Smooth muscle cell of the brain vasculature (primary cell): ENCODE measurements at places on chromosomes 4 and X.
A peak's percentile ranks its signal among the peaks of the same experiment; 100 is the strongest.

GRCh38 chr4:118285931-118286330 is 66.9 kb downstream of the PRSS12 start:
- DNase-seq: no peak

DNA sequence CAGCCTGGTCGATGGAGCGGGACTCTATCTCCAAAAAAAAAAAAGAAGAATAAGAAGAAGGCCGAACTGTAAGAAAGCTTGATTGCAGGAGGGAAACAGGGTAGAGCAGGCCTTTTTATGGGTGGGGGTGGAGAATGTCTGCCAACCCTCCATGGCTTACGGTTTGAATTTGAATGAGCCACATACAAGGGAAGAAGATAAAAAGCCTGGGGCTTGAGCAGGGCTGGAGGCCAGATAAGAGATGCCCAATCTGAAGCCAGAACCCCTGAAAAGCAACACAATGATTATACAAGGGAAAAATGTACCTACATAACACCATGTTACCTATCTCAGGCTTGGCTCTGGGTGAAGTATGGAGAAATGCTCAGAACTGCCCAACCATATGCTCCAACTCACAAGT is 57.3 kb upstream of the TRIM2 start:
- no peak for DNase-seq

DNA sequence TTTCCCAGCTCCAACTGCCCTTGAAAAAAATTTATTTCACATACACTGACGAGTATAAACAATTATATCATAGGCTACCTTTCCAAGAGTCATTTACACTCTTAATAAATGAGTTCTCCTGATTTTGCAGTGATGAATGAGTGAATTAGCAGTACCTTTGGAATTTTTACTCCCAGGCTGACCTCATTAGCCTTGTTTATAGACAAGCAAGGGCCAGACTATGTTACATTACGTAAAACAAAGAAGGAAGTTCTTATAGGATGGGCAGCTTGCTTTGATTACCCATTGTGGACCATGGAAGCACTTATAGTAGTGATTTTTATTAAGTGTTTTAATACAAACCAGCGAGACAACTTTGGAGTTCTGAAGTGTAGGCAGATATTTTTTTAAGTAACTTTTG is 112.9 kb upstream of the C1QTNF7 start:
- no peak for DNase-seq

DNA sequence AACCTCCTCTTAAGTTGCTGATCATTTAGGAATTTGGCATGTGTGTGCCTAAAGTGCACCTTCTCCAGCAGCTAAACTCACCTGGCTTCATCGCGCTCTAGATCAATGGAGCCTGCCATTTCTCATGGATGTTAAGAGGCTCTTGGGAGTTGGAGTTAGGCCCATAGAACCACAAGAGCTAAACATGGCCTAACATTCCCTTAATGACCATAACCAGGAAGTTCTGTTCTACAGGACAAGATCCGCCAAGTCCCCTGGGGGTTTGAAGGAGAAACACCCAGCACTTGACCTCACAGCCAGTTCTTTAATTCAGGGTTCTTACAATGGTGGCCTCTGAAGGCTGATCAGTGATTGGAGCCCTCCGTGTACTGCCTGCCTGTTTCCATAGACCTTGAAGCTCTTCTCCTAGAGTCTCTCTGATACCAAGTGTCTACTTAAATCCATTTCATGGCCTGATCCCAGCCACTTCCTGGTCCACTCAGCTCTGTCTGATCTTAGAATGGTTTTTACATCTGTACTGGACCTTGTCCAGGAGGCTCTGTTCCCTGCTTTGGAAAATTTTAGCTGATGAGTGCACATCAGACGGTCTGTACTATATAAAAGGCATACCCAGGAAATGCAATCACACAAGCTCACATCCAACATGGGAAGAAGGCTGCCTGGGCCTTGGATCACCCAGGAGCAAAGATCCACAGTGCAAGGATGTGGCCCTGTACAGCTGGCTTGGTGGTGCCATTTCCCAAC is 45.1 kb downstream of the RPS3A start:
- no peak for DNase-seq

GRCh38 chrX:25523574-25524540 is 508.1 kb upstream of the ARX start:
- DNase-seq: no peak

GRCh38 chrX:77087529-77088169 is 359.5 kb upstream of the FGF16 start:
- peak; percentile 59 for DNase-seq

- no peak for DNase-seq
These were observed 9.0 kb downstream of the CC2D2A start for GRCh38 chr4:15478724-15479088.

GRCh38 chr4:107094332-107094731 is 58.2 kb upstream of the DKK2 start:
- DNase-seq: peak; percentile 15

GRCh38 chr4:94758141-94758699 is 465 bp downstream of the BMPR1B start:
- DNase-seq: no peak

GRCh38 chr4:25092139-25092538 is 61.4 kb upstream of the LGI2 start:
- DNase-seq: no peak

- DNase-seq: no peak
These were observed 240.0 kb downstream of the ARAP2 start for GRCh38 chr4:36004204-36004851.

DNA sequence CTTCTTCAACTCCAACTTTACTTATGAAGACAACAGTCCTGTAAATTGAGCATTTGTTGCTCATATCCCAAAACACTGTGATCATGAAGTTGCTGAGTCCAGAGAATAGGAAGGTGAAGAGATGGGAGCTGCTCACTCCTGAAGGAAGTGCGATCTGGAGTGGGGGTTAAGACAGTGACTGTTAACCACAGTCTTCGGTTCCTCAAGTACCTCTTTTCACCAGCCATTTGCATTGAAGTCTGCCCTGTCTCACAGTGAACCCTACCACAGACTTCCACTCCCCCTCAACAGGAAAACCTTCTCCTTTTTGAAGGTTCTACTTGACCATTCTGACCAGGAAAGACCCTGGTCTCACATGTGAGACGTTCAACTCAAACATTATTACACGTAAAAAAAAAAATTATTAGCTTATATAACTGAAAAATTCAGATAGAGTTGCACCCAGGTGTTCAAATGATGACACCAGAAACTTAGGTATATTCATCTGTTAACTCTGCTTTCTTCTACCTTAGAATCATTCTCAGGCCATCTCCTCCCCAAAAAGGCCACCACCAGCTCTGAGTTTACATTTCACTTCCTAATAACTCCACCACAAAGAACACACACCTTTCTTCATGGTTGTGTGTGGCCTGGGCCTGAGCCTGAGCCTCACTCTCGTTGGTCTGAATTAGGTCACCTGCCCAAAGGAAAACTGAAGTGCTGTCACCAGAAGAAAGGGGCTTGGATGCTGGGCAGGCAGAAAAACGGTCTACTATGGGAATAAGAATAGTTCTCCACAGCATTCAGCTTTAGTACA is 199.2 kb downstream of the DCTD start:
- DNase-seq: no peak

DNA sequence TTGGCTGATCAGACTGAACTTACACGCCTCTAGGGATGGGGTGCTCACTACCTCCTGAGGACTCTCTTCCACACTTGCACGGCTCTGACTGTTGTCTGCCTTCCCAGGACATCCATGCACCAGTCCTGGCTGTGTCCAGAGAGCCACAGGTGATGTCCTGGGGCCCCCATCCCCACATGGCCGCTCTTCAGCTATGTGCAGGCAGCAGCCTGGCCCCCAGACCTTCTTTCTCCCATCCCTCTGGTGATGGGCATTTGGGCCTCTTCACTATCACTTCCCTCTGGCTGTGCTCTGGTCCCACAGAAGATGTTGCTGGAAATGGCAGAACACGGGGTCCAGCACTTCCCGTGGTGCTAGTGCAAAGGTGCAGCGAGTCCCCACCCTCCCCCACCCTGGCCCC is 40.9 kb upstream of the HMX1 start:
- no peak for DNase-seq

DNA sequence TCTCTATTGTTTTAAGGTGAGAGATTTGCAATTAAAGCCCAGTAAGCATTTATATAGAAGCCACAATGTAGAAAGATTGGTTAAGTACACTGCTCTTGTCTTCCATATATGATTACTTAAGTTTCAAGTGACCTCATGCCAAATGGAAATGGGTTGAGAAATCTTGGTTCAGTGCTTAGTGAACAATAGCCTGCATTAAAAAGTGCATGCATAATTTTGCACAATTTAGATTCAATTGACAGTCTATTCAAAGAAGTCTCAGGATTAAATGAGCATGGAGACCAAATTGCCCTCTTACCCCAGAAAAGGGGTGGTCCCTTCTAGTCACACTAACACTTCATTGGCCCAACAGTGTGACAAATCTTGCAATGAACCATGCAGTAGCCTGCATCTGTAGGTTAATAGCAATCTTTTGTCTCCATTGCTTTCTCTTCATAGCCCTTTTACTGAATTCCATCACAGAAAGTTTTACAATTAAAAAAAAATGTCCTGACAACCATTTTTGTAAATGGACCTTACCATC is 93.6 kb downstream of the HHIP start:
- no peak for DNase-seq

- no peak for DNase-seq
These were observed 86.0 kb upstream of the AFAP1 start for GRCh38 chr4:8025668-8026067.

- no peak for DNase-seq
These were observed 14.7 kb upstream of the AMBN start for GRCh38 chr4:70577220-70577927.

GRCh38 chr4:155522201-155522600 is 144.4 kb upstream of the GUCY1A1 start:
- no peak for DNase-seq

DNA sequence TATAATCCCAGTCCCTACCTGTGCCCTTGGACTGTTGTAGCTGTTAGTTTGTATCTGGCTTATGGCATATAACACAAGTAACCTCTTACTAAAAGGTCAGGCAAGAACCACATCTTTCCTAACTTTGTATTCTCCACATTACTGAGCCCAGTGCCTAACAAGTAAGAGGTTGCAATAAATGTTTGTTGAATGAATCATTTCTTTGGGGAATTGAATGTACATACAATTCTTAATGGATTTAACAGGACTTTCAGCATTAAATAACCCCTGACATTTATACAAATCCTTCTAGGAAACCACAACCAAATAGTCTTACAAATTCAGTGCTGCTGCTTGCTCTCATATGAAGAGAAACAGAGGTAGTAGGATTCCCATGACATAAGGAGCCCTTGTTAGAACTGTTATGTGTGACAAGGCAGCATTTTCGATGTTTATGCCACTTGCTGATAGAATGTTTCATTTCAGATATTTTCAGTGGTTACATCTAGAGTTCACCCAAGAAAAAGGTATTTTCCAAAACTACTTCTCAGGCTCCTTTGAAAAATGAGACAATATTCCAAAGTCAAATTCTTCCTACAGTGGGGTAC is 62.0 kb downstream of the MBNL3 start:
- no peak for DNase-seq

DNA sequence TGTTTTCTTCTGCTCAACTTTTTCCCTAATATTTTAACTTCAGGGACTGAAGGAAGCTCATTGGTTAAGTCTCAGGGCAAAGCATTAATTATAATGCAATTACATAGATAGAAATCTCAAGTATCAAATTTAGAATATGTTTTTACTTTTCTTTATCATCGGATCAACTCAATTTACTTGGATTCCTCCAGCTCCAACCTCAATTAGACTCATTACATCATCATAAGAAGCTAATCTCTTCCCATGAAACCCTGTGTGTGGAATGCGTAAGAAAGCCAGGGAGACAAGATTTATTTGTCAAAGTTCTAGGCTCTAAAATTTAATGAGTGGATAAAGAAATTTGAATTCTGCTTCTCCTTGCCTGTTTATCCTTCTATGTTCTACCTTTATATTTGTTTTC is 918.4 kb downstream of the ADGRL3 start:
- no peak for DNase-seq

DNA sequence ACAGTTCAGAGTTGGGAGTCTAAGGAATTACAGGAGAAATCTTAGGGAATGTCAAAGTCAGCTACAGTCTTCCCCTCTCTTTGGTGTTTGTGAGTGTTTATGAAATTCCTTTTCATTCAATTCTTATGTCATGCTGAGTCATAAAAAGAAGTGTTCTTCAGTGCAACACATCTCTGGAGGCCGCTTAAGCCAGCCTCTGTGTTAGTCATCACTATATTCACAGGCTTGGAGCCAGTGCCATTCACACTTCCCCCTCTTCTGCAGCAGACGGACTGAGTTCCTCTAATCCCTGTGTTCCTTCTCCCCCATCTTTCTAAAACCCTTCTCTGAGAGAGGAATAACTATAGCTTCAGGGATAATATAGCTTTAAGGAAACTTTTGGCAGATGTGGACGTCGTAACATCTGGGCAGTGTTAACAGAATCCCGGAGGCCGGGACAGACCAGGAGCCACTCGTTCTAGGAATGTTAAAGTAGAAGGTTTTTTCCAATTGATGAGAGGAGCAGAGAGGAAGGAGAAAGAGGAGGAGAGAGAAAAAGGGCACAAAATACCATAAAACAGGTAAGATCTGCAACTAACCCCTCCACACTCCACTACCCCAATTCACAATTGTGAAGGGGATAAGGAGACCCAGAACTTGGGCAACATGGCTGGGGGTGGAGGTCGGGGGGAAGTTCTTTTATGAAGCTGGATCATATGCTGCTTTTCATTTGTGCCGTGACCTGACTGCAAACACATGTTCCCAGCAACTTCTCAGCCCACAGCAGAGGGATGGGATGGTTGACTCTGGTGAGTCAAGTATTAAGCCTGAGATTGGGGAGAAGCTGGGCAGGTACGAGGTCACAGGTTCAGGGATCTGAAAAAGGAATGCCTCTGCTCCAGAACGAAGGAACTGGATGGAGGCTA is at the start of gene SRPX2:
SRPX2 (plus strand) TSS at position 244 of the 905 bp plus-strand sequence. CDS start 2,124 bp downstream, outside the sequence.
- DNase-seq: peak; percentile 52

DNA sequence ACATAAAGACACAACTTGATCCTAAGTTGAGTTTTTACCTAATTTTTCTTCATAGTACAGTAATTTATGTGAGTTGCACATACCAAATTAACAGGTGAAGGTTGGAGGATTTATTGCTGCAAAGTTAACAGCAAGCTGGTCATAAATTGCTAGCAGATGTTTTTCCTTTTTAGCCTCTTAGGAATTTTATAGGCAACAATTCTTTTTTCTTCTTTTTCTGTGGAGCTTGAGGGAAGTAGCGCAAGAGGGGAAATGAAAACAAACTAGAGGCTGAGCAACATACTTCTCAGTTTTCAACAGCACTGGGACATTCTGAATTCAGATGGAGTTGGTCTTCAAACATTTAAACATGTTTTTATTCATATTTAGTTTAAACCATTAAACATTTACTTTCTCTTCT is 63.7 kb upstream of the TLR2 start:
- no peak for DNase-seq

GRCh38 chrX:136608295-136608933 is 39.5 kb upstream of the CD40LG start:
- no peak for DNase-seq
